ENCODE measurements at places on chromosomes 13 and 19. TPM values are rescaled to one million over a fixed set of nuclear protein-coding genes. Genes with fewer than 3 reads are reported as not detected.
A peak's percentile ranks its signal among the peaks of the same experiment; 100 is the strongest.

LATS2 gene
- 9.1 TPM for total RNA-seq

CXCL17 gene
- not detected for total RNA-seq

- no peak for DNase-seq
These were observed 42.3 kb downstream of the TPTE2 start for GRCh38 chr13:19519049-19519448.

CASP14 gene
- total RNA-seq: not detected

DNA sequence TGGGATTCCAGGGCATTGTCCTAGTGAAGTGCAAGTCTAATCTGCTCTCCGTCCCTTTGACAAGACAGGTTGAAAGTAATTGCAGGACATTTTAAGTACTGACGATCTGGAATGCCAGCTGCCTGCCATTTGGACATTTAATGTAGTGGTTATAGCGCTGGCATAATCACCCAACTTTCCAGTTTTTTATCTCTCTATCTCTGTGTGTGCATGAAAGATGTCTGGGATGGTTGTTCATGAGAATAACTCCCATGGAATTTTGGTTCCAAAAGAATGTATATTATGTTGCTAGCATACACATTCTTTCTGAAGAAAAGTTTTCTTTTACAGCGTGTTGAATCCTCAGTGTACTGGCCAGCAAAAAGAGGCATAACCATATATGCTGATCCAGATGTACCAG, 53.6 kb downstream of the TDRD12 start:
- DNase-seq: no peak

ZNF865 gene
- total RNA-seq: 13.2 TPM

SBSN gene
- not detected for total RNA-seq

- DNase-seq: no peak
These were observed 1777.1 kb downstream of the OLFM4 start for GRCh38 chr13:54805743-54806142.

- peak; percentile 85 for DNase-seq
These were observed 851 bp downstream of the ZNF320 start for GRCh38 chr19:52896431-52897137.

TRPC4 gene
- 0.39 TPM for total RNA-seq

GAPDHS gene
- total RNA-seq: not detected

DMKN gene
- total RNA-seq: 10.7 TPM

- no peak for DNase-seq
These were observed 64.9 kb downstream of the DNAJC3 start for GRCh38 chr13:95741584-95742563.

DNA sequence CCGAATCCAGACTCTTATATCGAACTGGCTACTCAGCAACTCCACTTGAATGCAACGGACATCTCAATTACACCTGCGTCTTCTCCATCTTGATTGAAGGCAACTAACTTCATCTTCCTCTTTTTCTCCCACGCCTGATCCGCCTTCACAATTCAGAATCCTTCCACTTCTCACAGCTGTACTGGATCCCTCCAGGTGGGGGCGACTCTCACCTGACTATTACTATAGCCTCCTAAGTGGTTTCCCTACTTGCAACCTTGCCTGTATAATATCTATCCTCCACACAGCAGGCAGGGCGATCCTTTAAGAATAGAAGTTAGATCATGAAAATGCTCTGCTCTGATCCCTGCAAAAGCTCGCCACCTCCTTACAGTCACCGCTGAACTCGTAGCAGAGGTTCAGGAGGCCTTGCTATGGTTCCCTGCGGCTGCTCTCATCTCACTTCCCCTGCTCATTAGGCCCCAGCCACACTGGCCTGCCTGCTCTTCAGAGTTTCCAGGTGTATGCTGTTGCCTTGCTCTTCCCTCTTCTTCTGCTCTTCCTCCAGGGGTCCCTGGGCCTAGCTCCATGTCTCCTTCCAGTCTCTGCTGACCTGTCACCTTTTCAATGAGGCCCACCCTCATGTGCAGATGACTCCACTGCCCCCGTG, 31.9 kb downstream of the RFXAP start:
- DNase-seq: no peak

DNA sequence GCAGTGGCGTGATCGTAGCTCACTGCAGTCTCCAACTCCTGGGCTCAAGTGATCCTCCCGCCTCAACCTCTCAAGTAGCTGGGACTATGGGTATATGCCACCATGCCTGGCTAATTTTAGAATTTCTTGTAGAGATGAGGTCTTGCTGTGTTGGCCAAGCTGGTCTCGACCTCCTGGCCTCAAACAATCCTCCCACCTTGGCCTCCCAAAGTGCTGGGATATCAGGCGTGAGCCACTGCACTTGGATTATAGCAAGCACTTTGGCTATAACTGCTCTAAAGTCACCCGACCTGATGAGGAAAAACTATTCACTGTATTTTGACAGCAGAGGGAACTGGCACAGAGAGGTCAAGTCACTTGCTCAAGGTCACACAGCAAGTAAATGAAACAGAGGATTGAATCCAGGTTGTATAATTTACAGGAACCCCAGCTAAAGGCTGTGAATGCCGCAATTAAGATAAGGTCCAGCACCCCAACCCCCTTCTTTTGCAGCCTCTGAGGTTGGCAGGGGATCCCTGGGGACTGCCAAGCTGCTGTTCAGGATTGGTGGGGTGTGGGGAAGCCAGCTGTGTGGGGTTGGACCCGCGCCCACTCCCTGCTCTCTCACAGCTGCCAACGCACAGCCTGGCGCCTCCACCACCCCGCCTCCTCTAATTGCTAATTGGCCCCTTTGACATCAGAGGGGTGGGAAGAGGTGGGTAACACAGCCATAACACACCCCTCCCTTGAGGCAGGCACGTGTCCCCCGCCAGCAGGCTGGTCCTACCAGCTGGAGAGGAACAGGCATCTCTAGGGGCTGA, 6.0 kb downstream of the TMIGD2 start:
- DNase-seq: no peak

DNA sequence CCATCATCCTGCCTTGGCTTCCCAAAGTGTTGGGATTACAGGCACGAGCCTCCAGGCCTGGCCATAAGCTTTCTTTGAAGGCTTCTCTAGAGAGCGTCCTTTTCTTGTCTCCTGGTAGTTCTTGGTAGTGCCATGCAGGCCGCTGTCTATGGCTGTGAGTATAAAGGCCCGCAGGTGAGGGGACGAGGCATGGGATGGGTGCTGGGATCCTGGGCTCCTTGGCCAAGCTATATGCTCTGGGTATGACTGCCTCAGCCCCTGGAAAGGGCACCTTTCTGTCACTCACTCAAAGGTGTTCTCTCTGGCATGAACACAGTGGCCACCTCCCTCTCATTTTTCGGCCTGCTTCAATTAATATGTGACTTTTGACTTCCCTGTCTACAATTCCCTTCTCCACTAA, 6.3 kb upstream of the ABCC4 start:
- no peak for DNase-seq

GRCh38 chr13:107070792-107071191, 502.9 kb upstream of the ARGLU1 start:
- no peak for DNase-seq

GRCh38 chr19:39949026-39949747, 14.8 kb upstream of the FCGBP start:
- DNase-seq: no peak

AMH gene
- total RNA-seq: 2.7 TPM

DNA sequence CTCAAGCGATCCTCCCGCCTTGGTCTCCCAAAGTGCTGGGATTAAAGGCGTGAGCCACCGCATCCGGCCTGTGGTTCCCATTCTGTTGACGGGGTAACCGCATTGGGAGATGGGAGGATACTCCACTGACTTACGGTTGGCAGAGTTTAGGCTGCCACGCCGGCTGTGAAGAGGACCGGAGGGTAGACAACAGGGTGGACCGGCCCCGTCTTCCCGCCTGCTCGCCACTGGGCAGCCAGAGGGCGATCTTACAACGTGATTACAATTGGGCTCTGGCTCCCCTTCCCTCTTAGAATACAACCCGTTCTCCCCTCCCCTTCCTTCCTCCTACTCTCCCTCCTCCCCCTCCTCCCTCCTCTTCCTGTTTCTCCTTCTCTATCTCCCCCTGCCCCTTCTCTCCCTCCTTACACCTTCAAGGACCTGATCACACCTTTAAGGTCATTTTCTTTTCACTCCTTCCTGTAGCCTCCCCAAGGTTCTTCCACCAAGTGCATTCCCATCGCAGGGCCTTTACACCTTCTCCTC, 957 bp upstream of the CCDC194 start:
- DNase-seq: peak; percentile 59

- no peak for DNase-seq
These were observed 30.5 kb upstream of the ZNF536 start for GRCh38 chr19:30341611-30342201.

GRCh38 chr19:10115392-10116084, 4.0 kb downstream of the P2RY11 start:
- DNase-seq: no peak

OR7C1 gene
- not detected for total RNA-seq

- DNase-seq: no peak
These were observed 3.8 kb downstream of the APLP1 start for GRCh38 chr19:35872180-35872579.

DNA sequence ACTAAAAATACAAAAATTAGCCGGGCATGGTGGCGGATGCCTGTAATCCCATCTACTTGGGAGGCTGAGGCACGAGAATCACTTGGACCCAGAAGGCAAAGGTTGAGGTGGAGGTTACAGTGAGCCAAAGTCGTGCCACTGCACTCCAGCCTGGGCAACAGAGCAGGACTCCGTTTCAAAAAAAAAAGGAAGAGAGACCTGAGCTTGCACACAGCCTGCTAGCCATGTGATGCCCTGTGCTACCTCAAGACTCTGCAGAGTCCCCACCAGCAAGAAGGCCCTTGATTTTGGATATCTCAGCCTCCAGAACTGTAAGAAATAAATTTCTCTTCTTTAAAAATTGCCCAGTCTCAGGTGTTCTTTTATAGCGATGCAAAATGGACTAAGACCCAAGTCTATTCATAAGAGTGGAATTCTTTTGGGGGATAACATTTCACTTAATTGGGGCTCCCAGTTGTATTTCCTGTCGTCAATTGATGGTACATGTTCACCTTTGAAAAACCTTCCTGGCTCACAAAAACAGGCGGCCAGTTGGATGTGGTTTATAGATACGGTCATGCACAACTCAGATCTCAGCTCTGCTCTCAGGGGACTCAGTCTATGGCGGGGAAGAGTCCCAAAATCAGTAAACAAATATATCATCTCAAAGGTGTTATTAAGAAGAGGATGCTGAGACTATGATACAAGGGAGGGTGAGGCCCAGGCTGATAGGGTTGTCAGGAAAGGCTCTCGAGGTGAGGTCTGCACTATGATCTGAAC, 2.4 kb upstream of the CHERP start:
- no peak for DNase-seq

DNA sequence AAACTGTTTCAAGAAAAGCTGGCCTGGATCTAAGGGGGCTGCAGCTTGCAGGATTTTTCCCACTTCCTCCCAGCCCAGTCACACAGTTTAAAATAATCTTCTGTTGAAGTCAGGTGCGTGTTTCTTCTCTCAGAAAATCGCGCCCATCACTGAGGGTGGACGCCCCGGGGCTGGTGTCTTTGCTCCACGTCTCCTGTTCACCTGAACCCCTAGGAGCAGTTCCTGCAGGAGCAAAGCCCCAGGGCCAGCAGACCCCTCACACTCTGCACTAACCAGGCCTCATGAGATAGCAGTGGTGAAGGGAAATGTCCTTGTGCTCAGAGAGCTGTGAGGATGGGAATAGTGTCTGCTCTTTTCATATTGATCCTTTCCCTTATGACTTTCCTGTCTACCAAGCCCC, 920 bp upstream of the SIGLEC7 start:
- no peak for DNase-seq

DNA sequence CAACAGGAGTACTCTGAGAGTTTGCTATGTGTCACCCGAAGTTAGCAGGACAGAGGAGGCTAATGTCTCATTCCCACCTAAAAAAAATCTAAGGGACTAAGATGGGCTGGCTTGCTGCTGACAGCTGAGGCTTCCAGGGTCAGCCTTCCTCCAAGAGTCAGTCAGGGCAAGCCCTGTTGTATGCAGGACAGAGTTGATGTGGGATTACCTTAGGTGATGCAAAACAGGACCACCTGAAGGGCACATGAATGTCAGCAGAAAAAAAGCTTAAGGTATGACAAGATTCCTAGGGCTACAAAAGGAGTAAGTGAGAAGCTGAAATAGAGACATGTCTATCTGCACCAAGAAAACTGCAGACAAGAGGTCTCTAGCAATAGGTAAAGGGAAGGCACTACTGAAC, 151.5 kb downstream of the NHLRC3 start:
- DNase-seq: no peak

STXBP2 gene
- 209 TPM for total RNA-seq

CEACAM3 gene
- total RNA-seq: 2.5 TPM

GPALPP1 gene
- 19.2 TPM for total RNA-seq

GRCh38 chr19:1291761-1292418, 6.2 kb downstream of the EFNA2 start:
- DNase-seq: peak; percentile 66

C3 gene
- 473 TPM for total RNA-seq

All from mucosa of descending colon (tissue), 3 donors.